ENCODE measurements at places on chromosomes 3 and 15.

DNA sequence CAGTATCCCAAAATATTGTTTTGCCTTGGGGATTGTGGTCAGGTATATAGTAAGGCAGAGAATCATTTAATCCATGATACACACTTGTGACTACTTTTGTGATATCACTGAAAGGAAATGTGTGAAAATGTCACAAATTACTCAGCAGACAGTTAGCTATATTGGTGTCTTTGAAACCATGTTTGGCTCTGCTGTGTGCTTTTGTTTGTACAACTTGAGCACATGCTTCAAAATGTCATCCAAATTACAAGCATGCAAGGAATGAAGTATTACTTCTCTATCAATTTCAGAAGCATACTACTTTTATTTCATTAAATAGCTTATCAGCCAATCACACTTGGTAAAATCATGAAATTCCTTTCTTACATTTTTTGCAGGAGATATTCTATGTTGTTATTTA is 619.0 kb upstream of the AGTR1 start:
- no peak for DNase-seq

DNA sequence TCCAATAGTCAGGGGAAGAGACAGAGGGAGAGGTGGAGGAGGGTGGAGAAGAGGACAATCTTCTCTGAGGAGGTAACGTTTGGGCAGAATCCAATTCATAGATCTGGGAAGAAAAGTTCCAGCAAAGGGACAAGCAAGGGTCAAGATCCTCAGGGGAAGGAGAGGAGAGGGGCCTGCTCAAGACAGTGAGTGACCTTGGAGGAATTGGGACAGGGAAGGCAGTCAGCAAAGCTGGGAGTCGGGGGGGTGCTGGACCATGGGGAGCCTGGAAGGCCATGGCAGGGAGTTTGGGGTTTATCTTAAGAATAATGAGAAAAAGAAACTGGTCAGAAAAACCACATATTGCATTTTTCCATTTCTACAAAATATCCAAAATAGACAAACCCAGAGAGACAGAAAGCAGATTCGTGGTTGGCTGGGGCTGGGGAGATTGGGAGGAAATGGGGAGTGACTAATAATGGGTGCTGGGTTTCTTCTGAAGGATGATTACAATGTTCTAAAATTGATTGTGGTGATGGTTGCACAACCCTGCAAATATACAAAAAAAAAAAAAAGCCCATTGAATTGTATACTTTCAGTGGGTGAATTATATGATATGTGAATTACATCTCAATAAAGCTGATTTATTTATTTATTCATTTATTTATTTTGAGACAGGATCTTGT is 19.6 kb upstream of the SRP14 start:
- no peak for DNase-seq

GRCh38 chr3:162134571-162134970 is 638.0 kb downstream of the OTOL1 start:
- no peak for DNase-seq

GRCh38 chr15:42974202-42974862 is 53.8 kb upstream of the TTBK2 start:
- DNase-seq, result no peak

GRCh38 chr3:58223855-58224254 is 13.1 kb upstream of the DNASE1L3 start:
- DNase-seq, result no peak

GRCh38 chr3:170862618-170863374 is 7.2 kb downstream of the RPL22L1 start:
- no peak for DNase-seq

- DNase-seq, result no peak
Measured at GRCh38 chr3:123480428-123480827, 31.5 kb upstream of the ADCY5 start.

DNA sequence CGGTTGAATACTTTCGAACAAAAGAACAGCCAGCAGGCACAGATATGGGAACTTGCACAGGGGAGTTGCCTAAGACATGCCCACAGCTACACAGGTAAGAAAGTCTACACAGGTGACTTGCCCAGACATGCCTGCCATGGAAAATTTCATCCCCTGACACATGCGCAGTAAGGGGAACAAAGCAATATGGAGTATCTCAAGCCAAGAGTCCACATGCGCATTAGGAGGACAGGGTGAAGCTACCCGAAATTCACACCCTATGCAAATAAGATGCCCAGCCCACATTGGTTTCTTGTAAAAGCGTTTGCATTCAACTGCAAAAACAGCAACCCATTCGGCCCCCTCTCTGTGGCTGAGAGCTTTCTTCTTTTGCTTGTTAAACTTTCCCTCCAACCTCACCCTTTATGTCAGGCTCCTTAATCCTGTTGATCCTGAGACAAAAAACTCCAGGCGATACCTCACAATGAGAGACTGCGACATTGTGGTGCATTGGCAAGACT is 49.3 kb upstream of the TRPM1 start:
- no peak for DNase-seq

- no peak for DNase-seq
Measured at GRCh38 chr15:64833690-64834089, 8.0 kb upstream of the PLEKHO2 start.

DNA sequence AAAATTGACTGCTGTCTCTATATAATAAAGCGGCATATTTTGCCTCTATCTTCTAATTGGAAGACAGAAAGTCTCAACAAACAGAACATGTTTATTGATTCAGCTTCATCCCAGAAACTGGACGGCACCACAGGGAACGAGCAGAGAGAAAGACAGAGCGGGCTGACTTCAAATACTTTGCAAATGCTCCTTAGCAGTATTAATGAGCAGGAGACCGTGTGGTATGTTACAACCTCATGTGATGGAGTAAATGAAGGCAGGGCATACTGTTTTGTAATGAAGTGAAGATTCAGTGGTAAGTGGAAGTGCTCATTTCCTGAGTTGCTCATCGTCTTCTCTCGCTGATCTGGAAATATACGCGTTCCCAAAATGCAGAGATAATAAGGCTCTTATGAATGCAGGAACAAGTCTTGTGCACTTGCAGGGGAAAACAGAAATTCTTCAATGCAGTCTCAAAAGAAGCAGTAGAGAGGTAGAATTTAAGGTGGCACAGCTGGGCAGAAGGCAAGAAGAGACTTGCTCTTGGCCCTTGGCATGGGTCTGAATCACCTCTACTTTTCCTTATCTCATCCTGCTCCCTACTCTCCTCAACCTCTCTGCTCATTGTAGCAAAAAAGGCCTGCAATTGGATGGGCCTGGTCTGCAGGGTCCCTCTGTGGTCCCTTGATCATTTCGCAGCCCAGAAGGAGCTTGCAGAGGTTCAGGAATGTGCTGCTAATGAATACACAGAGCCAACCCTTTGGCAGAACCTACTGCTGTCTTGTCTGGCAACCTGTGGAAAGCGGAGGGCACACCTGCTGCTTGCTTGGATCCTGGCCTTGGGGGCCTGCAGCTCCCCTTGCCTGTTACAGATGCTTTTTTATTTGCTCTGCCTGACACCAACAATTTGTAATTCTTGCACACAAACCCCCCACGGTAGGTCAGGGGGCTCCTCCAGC is 604.9 kb upstream of the CFAP20DC start:
- no peak for DNase-seq

GRCh38 chr15:88076328-88076727 is 180.2 kb downstream of the NTRK3 start:
- DNase-seq, result no peak
